Amniotic stem cell (primary cell): ENCODE measurements at places on chromosomes 2 and 18.

DNA sequence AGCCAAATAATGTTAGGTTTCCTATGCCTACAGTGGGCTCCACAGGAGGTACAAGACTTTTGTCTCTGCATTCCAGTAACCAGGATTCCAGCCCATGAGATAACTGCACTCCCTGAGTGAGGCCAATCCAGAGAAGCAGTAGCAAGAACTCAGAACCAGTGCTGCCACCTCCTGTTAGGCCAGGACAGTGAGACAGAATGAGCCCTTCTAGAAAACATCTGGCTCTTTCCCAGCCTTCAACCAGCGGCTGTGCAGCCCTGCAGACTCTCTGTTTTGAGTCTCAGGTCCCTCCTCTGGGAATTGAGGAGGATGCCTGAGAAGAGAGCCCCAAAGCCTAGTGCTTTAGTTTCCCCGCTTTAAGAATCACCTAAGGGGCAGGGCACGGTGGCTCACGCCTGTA, 44.2 kb downstream of the ARID5A start:
- no peak for DNase-seq

GRCh38 chr2:102046135-102046986, 54.6 kb downstream of the IL1R2 start:
- DNase-seq: no peak

- DNase-seq: no peak
These were observed 37.0 kb downstream of the HAUS1 start for GRCh38 chr18:46141199-46141598.

DNA sequence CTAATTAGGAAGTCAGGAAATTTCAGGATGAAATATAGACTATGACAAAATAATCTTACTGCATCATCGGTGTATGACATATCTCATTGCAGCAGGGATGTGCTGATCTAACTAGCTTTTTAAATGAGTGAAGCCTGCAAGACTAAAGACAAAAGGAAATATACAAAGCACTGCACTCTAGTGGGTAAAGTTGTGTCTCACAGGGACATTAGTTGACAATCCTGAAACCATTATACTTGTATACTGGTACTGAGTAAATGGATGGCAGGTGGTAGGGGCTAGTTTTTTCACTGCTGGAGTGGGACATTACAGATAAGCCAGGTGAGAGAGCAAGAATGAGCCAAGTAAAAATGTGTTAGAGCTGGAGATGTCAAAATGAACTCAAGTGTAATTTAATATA, 317.5 kb upstream of the RAB6C start:
- DNase-seq: no peak

- DNase-seq: no peak
These were observed 455.4 kb upstream of the LRRTM4 start for GRCh38 chr2:77977471-77978063.
